ENCODE measurements at places on chromosomes 5 and 9.

DNA sequence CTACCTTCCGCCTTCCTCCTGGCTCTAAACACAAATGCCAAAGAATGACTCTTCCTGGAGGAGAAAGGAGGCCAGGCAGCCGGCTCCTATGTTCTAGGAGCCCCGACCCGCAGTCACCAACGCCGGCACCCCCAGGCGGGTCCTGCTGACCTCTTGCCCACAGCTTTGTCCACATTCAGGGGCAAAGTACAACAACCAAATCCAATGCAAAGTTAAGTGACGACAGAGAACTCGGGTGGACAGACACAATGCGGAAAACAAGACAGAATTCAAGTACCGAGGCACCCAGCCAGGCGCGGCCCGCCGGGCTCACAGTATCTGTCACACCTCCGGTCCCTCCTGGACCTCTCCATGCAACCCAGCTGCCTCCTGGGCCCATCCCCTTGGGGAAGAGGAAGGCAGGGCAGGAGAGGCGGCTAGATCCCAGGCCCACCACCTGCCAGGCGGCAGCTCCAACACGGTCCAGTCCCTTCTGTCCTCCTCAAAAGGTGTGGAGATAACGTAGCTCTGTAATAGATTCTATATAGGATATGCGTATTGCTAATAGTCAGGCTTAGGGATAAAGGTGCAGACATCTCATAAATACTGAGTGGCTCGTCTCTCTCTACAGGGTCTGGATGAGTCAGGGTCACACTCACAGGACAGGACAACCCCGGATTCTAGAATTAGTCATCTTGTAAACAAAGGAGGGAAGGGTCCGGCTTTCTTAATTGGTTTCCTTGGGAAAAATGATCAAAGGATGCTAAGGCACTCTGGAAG, 46.9 kb upstream of the UBAC1 start:
- no peak for DNase-seq

- DNase-seq = no peak
These were observed 14.2 kb upstream of the PSIP1 start for GRCh38 chr9:15524845-15525455.

GRCh38 chr9:71681104-71681707, 87.1 kb downstream of the CEMIP2 start:
- DNase-seq = no peak

- no peak for DNase-seq
These were observed 187.0 kb downstream of the FANCC start for GRCh38 chr9:95130484-95130883.

DNA sequence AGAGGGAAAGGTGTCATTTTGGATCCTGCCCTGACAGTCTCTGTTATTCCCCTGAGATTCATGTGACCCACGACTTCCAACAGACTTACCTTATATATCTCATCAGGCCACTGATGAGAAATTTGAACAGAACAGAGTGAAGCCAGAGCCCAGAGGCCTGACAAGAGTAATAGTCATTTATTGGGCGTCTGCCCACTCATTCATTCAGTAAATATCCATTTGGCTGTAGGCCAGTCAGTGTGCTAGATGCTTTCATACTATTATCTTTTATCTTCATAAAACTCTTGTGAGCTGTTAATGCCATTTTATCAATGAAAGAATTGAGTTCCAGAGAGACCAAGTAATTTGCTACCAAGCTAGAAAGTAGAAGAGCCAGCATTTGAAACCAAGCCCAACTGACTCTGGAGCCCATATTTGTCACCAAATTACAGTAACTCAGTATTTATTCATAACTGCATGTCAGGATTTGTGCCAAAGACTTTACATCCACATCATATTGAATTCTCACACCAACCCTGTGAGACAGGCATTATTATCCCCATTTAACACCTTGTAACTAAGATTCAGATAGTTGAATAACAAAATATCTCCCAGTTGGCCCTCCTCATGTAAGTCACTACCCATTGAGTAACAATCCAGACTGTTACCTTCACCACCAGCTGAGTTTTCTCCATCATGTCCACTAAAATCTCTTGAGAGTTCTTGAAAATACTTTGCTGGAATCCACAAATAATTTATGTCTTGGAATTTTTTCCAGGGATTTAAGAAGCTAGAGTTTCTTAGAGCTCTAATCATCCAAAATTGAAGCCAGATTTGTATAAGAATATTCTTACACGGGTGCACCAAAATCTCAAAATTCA, 2.5 kb downstream of the PTPDC1 start:
- DNase-seq = no peak

- no peak for DNase-seq
These were observed 17.4 kb downstream of the ELOVL7 start for GRCh38 chr5:60826653-60827052.

Data from stimulated activated CD4-positive, alpha-beta T cell treated with anti-CD3 and anti-CD28 coated beads, Interleukin-15, amount 100 ng/mL, for 1 hour (primary cell).